ENCODE measurements at places on chromosomes 1 and 21.

GRCh38 chr1:68675336-68675735 is 178.5 kb upstream of the DEPDC1 start:
- DNase-seq = no peak

DNA sequence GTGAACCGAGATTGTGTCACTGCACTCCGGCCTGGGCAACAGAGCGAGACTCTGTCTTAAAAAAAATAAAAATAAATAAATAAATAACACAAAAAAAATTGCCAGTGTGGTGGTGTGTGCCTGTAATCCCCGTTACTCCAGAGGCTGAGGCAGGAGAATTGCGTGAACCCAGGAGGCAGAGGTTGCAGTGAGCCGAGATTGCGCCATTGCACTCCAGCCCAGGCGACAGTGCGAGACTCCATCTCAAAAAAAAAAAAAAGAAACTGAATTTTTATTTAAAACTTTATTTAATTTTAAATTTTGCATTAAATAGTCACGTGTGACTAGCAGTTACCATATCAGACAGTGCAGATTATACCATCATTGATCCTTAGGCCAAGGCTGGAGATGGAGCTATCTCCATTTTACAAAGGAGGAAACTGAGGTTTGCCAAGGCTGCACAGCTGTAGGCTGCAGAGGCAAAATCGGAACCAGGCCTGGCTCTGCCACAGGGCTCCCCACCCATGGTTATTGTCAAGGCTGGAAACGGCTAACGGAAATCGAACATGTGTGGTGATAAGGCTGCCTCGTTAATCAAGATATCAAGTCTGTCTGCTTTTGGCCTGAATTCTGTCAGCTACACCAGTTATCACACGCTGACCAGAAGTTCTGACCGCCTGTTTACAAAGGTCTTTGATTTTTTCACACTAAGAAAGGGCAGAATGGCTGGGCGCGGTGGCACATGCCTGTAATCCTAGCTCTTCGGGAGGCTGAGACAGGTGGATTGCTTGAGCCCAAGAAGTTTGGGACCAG is 20.5 kb downstream of the HSPG2 start:
- no peak for DNase-seq

DNA sequence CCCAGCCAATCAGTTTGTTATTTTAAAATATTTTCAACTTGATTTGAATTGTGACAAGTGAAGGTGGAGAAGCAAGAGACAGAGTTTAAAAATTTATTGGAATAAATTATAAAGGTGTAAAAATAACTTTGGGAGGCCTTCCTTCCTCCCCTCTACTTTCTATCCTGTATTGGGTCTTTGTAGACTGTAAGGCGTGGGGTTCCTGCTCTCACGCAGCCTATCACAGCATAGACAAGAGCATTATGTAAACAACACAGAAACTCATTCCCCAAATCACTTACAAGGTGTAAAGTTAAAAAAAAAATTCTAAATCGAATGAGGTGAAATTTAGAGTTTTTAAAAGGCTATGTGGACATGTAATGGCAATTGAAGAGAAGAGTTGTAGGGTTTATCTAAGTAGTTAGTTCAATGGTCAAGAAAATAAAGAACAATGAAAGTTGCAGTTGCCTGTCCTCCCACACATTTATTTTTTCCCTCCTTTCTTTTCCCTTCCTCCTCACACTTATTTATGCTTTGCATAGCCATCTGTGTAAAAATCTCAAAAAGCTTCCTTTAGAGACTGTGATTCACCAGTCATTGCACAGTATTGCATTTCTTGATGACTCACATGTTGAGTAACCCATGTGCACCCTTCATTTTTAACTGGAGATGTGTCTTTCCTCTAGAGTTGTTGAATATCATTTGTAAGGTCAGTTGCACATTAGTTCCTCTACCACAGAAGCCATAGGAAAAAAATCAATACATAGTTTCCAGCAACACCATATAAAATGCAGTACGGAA is 242.2 kb downstream of the PTPRC start:
- DNase-seq = no peak

DNA sequence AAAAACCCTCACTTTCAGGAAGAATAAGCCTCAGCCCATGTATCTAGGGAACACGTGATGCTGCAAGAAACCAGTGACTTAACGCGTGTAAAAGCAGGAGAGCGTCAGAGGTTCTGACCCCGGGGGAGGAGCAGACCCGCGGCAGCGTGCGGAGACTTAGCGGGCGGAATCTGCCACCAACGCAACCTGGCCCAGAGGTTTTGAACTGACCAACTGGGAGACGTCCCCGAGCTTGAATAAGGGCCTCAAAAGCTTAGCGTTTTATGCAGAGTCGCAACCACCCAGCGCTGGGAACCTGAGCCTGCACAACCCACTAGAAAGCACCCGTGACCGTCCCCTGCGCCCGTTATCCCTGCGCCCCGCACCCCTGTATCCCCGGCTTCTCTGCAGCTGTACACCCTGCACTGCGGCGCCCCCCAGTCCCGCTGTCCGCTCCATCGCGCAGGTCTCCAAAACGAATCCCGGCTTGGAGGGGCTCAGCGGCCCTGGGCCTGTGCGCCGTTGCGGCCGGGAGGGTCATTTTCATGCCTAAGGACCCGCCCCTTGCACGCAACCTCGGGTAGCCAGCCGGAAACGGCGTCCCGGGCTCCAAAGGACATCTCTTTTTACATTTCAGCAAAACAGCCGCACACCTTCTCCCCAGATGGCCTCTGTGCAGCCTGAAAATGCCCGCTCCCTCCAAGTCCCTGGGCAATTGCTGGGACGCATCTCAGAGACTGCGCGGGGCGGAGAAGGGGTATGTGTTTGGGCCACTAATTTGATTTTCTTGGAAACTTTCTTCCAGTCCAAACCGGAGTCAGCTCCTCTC is 29.4 kb upstream of the TRIM17 start:
- no peak for DNase-seq

DNA sequence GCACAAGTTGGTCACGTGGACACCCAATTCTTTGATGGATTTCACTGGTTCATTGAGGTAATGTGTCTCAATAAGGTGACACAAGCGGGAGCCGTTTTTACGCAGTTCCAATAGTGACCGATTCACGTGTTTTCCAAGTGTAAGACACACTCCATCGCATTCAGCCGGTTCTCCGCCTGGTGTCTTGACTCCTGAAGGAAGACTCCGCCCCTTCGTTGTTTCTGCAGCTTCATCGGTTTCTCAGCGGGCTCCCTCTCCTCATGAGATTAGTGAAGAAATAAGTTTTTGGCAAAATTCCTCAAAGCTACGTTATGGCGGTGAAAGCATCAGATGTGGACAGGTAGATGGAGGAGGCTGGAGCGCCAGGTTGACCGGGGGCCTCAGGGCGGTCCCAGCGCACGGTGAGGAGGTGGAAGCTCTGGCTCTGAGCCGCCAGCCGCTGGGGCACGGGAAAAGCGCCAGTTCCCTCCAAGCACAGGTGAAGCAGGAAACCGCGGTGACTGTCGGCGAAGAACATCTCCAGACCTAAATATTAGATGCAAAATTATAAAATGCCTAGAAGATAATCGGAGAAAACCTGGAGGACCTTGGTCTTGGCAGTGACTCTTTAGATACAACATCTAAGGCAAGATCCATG is 21.0 kb downstream of the CD2 start:
- no peak for DNase-seq

DNA sequence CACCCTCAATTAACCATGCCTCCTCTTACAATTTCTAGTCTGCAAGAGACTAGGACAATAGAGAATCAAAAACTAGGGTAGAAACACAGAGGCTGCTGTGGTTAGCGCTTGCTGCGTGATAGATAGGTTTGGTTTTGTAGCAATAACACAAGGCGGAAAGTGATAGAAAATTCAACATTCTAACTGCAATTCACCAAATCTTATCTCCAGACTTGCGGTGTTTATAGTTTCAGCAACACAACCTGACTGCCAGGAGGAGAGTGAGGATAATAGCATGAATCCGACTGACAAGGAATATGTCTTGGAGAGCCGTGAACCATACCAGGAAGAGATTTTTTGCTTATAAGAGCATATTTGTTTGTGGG is 30.7 kb upstream of the IFNAR2 start:
- no peak for DNase-seq

- no peak for DNase-seq
Measured at GRCh38 chr1:20028726-20029125, 41.3 kb upstream of the PLA2G5 start.

DNA sequence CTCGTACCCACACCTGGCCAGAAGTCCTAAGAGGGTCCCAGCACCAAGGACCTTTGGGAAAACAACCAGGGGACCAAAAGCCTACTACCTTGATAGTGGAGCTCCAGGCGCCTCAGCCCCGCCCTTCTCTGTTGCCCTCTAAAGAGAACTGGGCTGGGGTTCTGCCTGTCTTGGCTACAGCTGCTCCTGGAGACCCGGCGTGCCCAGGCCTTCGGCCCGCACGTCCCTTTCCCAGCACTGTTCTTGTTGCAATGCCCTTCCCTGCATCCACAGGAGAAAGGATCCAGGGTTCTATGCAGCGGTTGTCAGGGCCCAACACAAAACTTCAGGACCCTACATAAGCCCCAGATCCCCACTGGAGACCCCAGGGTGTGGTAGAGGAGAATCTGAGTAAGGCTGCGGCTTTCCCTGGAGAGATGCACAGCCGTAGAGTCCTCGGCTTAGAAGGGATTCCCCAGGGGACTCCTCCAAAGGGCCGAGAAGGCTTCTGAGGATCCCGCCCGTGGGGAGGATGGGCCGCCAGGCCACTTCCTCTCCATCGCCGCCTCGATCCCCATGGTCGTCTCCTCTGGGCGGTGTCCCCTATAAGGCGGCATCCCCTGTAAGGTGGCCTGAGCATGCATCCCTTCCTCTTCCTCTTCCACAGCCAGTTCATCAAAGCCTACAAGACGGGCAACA is 12.0 kb downstream of the SLC66A1 start:
- DNase-seq = no peak

- DNase-seq = no peak
Measured at GRCh38 chr21:45887788-45888187, 93.8 kb upstream of the COL6A1 start.

DNA sequence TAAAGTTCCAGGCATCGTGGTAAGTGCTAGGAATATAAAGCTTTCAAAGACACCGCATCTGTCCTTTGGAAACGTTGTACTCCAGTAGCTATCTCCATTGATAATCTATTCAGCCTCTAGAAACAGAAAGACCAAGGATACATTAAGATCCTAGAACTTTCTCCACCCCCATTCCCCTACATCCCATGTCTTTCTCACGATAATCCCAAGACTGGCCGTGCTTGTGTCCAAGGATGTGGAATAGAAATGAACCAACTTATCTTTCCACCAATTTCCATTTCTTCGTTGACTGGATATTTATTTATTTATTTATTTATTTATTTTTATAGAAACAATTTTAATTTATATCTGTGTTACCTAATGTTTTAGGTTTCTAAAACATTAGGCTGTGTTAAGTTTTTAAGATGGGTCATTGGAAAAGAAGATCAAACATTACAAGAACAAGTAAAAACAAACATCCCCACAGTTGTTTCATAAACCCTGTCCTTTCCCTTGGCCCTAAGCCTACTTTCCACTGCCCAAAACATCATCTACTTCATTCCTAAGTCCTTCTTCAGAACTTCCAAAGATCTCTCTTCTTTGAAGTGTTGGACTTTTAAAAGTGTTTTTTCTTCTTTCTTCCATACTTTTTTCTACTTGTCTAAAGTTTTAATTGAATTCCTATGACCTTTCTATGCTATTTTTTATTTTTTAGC is 39.7 kb downstream of the LRRC8C start:
- DNase-seq = no peak

All from NCI-H1436 (cell line).